ENCODE measurements at places on chromosomes 6 and 20.

DNA sequence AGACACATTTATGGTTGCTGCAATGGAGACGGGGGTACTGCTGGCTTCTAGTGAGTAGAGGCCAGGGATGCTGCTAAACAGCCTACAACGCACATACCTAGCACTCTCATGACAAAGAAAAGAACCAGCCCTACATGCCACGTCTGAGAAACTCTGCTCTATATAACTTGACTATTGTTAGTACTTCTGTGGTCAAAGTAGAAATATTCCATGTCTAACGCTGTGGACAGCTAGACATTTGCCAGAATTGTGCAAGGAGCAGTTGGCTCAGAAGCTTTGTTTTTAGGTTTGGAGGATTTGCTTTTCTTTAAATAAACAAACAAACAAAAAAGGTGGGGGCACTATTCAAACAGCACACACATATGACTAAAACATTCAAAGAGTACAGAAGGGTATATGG is 20.5 kb downstream of the UBE2V1 start:
- DNase-seq, result no peak

GRCh38 chr20:5024103-5024502 is 22.8 kb upstream of the SLC23A2 start:
- DNase-seq, result no peak

GRCh38 chr6:42012501-42013133 is 37.7 kb upstream of the TAF8 start:
- no peak for DNase-seq

DNA sequence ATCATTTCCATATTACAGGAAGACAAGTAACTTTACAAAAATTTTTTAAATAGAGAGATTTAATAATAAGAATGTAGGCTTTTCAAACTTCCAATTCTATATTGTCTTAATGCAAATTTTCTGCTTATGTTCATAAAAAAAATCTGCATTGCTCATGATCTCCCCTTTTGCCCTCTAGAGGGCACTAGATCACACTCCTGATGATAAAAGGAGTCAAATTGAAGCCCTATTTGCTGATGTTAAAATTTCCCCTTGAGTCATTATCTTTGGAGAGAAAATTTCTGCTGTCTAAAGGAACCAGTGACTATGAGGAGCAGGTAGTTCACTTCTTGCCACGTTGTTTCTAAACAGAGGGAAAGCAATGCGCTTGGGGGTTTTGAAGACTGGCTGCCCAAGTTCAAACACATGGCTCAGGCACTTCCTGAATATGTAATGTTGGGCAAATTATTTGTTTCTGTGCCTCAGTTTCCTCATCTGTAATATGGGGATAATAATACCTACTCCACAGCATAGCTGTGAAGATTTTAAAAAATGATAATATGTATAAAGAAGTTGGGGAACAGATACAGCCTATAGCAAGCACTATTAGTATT is 874.2 kb downstream of the TFAP2A start:
- peak; percentile 75 for DNase-seq

DNA sequence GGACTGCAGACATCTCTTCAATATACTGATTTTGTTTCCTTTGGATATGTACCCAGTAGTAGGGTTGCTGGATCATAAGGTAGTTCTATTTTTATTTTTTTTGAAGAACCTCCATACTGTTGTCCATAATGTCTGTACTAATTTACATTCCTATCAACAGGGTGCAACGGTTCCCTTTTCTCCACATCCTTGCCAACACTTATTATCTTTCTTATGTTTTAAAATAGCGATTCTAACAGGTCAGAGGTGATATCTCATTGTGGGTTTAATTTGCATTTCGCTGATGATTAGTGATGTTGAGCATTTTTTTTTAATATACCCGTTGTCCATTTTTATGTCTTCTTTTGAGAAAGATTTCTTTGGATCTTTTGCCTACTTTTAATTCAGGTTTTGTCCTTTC is 2.0 kb upstream of the TP53RK start:
- DNase-seq, result no peak

DNA sequence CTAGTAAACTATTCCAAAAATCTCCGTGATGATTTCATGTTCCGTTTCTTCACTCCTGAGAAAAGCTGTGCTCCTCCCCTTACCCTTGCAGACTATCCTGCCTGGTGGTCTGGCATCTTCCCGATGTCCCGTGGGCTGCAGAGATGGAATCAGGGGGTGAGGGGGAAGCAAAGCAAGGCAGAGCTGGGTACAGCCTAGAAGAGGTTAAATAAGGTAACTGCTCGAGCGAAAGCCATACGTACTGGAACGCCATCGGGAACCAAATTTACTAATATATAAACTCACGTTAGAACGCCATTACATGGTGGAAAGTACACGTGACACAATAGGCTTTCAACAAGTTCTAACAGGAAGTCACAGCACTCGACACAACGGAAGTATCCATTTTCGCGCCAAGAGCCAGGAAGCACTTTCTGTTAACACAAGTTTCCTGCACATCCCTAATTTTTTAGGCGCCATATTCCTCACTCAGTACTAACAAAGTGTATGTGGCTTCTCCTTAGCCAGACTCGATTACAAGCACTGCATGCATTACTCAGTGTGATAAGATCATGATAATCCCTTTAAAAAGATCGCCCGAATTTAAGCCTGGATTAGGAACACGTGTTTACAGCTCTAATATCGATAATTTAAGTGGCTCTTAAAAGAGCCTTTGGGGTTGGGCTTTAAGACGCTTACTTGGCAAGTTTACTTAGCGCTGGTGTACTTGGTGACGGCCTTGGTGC is 101.6 kb upstream of the PRSS16 start:
- peak; percentile 85 for DNase-seq

DNA sequence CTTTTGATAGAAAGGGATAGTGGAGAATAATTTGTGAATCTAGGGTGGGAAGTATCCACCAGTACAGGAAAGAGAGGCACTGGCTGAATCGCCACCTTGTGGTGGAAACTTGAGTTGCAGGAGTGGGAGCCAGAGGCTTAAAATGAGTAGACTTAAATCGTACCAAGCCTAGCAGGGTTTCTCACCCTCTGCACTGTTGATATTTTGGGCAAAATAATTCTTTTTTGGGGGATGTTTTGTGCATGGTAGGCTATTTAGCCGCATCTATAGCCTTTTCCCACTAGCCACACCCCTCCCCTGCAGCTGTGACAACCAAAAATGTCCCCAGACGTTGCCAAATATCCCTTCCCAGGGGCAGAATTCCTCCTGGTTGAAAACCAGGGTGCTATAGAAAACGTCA is 119.1 kb downstream of the DHX35 start:
- peak; percentile 81 for DNase-seq

- DNase-seq, result no peak
Measured at GRCh38 chr20:17835934-17836300, 132.7 kb downstream of the SNX5 start.

DNA sequence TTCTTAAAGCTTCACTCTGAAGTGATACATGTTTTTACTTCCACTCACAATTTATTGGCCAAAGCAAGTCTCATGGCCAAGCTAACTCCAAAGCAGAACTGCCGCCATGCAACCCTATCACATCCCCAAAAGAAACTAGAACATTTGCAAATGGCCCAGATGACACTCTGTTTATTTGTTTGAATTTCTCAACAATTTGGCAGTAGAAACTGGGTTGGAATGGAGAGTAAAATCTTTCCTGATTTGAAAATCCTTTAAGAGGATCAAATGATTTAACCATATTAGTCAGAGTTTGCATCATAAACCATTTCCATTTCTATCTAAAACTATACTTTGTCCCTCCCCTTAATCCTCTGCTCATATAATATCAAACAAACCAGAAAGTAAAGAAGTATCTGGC is 39.1 kb upstream of the E2F3 start:
- DNase-seq, result no peak

DNA sequence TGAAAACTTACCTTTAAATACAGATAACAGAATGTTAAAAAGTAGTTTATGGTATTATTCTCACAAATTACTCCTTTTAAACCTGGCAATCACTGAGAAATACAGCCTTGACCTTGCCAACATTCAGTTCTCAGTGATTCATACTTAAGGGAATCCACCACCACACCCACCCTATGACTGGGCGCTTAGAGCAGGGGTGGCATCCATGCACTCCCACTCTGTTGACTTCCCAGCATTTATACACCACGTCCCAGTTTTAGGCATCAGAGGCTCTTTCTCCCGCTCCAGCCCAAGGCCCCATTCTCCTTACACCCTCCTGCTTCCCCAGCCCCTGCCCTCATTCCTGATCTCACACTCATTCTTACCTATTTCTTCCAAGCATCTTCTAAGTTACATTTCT is 16.3 kb downstream of the TRAF3IP2 start:
- DNase-seq, result no peak

GRCh38 chr6:135990439-135990838 is 138.9 kb downstream of the PDE7B start:
- no peak for DNase-seq

All from NCI-H526 (cell line).